ENCODE measurements at places on chromosomes 3 and 15. TPM values are rescaled to one million over a fixed set of nuclear protein-coding genes. Genes with fewer than 3 reads are reported as not detected.

DNA sequence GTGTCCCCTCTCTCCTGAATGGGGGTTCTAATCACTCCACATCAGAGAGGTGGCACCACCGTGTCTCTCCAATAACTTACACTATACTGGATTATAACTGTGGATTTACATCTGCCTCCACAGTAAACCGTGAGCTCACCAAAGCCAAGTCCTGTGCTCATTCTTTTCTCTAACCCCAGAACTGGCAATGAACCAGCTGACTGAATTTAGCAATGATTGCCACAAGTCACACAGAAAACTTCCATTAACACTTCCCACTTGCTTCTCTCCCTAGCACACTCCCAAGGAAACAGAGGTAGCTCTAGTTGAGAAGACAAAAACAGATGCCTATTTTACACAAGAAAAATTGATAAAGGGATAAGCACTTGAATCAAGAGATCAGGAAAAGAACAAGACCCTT, 361.3 kb downstream of the ULK4 start:
- H3K36me3 ChIP-seq = no peaks in the 10 kb centered on the region
- H3K4me3 ChIP-seq = no peak overlapping the region
- DNase-seq = no peak
- peaks cover 1% of the 10 kb centered on the region for H3K4me1 ChIP-seq

- H3K4me3 ChIP-seq = no peak overlapping the region
- H3K27ac ChIP-seq = no peak overlapping the region
- peaks cover 2% of the 10 kb centered on the region for H3K4me1 ChIP-seq
These were observed 237.5 kb upstream of the CHRM5 start for GRCh38 chr15:33730815-33731214.

Gene LTK
- total RNA-seq = 5.2 TPM

DNA sequence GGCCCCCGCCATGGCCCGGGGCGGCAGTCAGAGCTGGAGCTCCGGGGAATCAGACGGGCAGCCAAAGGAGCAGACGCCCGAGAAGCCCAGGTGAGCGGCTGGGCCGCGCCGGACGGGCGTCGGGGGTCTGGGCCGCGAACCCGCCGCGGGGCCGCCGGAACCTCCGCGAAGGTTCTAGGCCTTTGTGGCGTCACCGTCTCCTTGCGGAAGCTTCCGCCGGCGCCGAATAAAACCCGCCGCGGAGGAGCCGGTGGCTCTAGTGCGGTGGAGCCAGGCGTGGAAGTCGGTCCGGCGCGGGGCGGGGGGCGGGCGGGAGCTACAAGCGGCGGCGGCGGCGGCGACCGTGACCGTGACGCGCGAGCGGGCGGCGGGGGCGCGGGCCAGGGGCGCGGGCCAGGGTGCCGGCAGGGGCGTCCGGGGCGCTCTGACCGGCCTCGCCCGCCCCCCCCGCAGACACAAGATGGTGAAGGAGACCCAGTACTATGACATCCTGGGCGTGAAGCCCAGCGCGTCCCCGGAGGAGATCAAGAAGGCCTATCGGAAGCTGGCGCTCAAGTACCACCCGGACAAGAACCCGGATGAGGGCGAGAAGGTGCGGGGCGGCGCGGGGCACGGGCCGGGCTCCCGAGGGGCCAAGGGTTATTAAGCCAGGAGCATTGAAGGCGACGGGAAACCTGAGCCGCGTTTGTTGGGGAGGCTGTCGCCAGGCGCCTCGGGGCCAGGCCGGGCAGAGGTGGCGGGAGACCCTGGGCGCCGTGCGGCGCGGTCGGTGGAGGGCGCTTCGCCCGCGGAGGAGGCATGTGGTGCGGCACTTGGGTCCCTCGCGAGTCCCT, at the start of gene DNAJA4:
Gene DNAJA4, plus strand, starts transcription at position 259 of the 833 bp plus-strand sequence. Its CDS starts 202 bp downstream, at position 461.
- H3K36me3 ChIP-seq = no peaks in the 10 kb centered on the region
- H3K27ac ChIP-seq = peak within 1 kb of the TSS; percentile 71
- DNase-seq = peak; percentile 68
- H3K27me3 ChIP-seq = no peaks in the 10 kb centered on the region
- peak within 1 kb of the TSS; percentile 83 for H3K4me3 ChIP-seq

Gene SLC12A1
- not detected for total RNA-seq

DNA sequence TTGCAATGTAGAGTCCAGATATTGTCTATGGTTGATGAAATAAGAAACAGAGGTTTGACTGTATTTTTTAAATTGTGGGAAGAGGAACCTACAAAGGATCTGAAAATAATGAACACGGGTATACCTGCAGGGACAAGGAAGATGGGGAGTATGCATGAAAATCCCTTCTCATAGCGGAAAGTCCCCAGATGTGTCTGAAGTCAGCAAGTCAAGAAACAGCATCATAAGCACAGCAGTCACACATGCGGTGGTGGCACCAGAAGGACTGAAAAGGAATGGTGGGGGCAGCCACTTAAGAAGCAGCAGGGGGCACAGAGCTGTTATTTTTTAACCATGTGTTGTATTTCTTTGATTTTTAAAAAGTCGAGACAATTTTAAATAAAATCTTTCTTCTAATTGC, 4.7 kb downstream of the MRPS11 start:
- no peak overlapping the region for H3K4me3 ChIP-seq
- DNase-seq = no peak
- no peaks in the 10 kb centered on the region for H3K27me3 ChIP-seq
- H3K36me3 ChIP-seq = peaks cover 39% of the 10 kb centered on the region
- no peak overlapping the region for H3K27ac ChIP-seq

DNA sequence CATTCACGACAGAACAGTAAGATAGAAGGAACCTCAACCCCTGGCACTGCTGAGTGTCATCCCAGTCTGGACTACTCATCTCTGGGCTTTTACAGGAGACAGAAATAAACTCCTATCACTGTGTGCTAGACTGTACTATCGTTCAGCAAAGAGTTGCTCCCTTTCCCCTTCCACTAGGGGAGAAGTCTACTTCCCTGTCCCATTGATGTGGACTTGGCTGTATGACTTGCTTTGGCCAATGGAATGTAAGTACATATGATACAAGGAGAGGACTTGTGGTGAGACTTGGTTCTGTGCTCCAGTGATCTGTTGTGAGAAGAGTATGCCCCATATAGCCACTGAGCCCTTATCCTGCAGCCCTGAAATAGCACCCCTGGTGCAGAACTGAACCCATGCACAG, 5.3 kb upstream of the KIF7 start:
- H3K36me3 ChIP-seq = no peaks in the 10 kb centered on the region
- H3K4me3 ChIP-seq = no peak overlapping the region
- peaks cover 10% of the 10 kb centered on the region for H3K4me1 ChIP-seq
- DNase-seq = no peak

DNA sequence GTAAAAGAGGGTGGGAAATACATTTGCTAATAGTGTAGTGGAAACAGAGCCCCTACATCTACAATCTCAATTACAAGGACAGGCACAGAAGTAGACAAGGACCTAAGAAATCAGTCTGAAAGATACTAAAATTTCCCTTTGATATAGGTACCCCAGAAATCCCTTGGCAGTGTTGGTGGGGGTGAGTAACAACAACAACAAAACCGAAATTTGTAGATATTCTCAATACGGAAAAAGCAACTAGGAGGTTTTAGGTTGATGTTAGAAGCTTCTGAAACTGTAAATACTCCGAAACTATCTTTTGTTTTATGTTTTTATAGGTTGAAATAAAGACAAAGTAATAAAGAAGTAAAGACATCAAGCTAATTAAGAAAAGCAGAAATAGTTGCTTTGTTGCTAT, 323.1 kb upstream of the CBLB start:
- DNase-seq = no peak
- no peak overlapping the region for H3K4me3 ChIP-seq
- H3K36me3 ChIP-seq = peaks cover 43% of the 10 kb centered on the region
- peaks cover 13% of the 10 kb centered on the region for H3K4me1 ChIP-seq
- peaks cover 2% of the 10 kb centered on the region for H3K27me3 ChIP-seq
- no peak overlapping the region for H3K27ac ChIP-seq

Gene CHST2
- 1.4 TPM for total RNA-seq

GRCh38 chr3:115803661-115804060, 180.4 kb downstream of the GAP43 start:
- H3K27me3 ChIP-seq = peaks cover 31% of the 10 kb centered on the region
- peaks cover 15% of the 10 kb centered on the region for H3K4me1 ChIP-seq
- DNase-seq = no peak

DNA sequence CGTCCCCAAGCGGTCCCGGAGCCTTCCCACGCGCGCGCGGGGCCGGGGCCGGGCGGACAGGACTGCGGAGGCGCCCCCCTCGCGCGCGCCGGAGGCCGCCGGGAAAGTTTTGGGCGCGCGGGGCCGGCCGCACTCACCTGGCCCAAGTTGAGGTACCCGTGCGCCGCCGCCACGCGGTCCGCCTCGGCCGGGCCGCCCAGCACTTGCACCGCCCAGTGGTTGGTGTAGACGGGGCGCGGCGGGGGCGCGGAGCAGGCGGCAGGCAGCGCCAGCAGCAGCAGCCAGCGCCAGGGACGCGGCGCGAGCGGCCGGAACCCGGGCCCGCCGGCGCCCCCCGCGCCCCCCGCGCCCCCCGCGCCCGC, 289 bp downstream of the PCSK6 start:
- no peak for DNase-seq
- no peak overlapping the region for H3K4me3 ChIP-seq
- no peaks in the 10 kb centered on the region for H3K4me1 ChIP-seq
- H3K27me3 ChIP-seq = peaks cover 57% of the 10 kb centered on the region
- H3K27ac ChIP-seq = no peak overlapping the region

Gene KLHL40
- not detected for total RNA-seq

Gene ZNF80
- 0.35 TPM for total RNA-seq
